ENCODE measurements at places on chromosomes 3 and 15.

DNA sequence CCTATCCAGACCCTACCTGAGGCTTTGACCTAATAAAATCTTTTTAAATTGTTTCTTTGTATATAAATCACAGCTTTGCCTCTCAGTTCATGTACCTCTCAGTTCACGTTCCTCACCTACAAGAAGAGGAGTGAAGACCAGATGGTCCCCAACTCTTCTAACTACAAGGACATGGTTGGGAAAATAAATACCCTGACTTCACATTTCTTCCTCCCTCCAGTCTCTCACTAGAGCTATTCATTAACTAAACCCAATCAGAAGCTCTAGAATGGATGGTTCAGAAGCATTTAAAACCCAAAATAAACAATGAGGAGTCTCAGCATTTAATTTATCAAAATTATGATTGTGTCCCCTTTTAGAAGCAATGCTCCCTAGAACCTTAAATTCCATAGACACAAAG is 97.3 kb upstream of the AGTR1 start:
- no peak for DNase-seq

DNA sequence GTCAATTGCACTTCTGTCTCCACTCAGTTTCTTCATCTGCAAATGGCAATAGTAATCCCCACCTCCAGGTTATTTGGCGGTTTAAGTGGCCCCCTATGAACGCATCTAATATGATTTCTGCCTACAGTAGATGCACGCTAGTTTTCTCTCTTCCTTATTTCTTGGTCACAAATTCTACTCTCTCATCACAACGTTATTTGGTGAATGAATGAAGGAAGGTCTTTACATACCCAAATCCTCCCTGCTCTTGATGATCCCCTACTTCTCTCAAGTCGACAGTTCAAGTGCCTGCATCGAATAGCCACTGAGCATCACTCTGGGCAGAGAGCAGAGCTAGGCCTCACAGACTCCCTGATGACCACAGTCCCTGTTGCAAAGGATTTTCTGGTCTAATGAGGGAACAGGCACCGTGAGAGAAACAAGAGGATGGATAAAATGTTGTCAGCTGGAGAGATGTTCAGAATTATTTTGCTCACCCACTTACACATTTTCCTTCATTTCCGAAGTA is 181.2 kb upstream of the SMAD3 start:
- DNase-seq = no peak

DNA sequence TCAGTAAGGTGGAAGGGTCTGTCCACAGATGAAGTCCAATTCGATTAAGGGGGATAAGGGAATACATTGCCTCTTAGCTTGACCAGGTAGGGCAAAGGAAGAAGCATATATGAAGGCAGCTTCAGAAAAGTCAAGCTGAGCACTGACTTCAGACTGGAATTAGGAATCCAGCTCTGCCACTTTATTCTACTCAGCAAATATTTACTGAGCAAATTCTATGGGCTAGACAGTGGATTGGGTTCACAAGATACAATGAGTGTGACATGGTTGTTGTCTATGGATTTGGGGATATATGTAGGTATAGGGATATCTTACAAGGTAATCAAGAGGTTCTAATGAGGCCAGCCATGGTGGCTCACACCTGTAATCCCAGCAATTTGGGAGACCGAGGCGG is 526 bp downstream of the ADIPOQ start:
- DNase-seq = no peak

DNA sequence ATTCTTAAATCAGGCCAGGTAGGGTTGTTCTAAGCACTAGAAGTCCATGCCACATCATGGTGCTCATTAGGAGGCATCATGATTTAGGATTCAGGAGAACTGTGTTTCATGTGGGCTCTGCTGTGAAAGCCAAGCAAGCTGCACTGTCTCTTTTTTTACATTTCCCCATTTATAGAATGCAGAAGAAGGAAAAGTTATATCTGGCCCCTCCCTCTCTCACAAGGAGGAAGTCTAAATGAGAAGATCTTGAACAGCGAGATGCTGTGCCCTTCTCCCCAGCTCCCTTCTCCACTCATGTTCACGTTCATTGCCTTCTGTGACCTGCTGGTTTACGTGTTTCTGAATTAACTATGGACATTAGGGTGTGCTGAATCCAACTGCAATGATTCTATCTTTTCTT is 178.5 kb upstream of the RASGRP1 start:
- no peak for DNase-seq

DNA sequence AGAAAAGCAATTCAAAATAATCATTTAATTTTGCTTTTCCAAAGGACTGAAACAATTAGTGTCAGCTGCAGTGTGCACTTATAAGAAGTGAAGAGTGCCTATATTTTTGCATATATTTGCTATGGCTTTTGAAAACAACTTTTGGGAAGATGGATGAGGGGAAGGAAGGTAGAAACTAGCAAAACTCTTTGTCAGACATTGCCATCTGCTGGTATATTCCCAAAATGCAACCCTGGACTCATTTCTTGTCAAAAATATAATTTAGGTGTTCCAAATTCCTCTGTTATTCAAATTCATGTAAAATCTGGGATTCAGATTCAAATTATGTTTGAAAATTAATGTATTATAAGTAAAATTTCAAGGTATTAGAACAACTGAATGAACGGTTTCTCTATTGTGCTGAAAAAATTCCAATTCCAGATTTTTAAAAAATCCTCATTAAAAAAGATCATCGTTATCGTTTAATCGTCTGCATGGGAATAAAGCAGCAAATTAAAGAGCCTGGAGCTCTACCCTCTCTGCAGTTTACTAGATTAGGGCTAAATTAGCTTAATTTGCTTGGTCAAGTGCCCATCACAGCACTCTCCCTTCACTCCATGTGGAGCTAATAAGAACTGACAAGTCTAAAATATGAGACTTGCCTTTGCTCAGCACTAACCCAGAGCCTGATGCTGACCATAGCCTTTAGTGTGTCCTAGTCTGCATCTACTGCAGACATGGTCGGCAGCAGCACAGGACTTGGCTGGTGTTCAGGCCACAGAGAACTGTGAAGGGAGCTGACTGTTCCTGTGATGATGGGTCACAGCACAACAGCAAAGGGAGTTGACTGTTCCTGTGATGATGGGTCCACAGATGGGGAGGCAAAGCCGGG is 67.9 kb upstream of the MITF start:
- peak; percentile 58 for DNase-seq

DNA sequence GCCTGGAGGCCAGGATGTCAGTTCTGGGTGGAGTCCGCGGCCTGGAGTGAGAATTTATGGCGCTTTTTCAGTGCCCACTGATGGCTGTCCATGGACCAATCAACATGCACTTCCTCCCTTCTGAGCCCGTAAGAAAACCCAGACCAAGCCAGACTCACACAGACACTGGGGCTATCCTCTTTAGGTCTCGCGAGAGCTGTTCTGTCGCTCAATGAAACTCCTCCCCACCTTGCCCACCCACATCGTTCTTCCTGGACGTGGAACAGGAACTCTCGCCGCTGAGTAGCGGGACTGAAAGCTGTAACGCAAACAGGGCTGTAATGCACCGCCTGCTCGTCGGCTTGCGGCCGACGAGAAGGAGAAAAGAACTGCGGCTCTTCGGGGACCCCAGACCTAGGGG is 833.0 kb upstream of the CADM2 start:
- no peak for DNase-seq

DNA sequence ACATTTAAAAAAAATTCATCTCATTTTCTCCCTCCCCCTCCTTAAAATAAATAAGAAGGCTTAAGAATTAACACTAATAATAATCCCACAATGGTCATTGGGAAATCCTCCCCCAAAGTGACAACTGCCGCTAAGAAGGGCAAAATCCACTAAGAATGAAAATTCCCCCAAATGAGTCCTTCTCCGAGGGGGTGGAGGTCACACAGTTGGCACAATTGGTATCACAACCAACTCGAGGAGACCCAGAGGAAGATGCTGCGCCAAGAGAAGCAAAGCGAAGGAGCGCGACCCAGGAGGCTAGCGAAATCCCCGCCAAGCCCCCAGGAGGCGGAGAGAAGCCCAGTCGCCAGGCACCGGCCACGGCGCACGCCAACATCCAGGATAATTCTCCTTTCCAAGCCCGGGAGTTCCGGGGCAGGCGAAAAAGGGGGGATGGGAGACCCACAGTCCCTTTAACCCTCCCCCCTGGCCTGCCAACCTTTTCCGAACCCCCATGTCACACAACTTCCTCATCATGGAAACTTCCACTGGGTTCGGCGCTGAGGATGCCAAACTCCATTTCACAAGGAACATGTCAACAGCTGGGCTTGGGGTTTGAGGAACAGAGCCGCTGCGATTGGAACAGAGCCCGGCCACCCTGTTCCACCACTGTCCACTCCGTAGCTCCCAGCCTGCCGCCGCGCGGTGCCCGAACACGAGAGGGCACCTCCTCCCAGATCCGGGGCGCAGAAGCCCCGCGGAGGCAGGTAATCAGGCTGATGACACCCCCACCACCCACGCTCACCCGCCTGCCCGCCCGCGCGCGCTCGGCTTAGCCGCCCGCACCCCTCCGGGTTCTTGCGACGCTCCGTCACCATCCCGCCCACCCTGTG is 668 bp downstream of the THRB start:
- DNase-seq = peak; percentile 35

DNA sequence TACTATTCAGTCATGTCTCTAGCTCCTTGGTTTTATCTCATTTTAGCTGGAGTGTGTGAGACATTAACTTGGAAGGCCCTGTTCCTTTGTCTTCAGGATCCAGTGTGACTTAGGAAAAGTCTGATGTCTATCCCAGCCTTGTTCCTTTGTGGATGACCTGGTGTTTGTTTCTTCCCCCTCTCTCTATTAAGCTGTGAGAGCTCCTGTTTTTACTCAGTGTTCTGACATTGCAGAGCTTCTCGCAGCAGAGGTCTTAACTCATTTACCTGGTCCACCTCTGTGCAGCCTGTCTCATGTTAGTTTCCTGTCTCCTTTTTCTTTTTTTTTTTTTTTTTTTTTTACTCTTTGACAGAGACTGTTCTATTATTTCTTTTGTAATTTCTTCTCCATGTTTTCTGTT is 43.1 kb downstream of the KLF13 start:
- no peak for DNase-seq

DNA sequence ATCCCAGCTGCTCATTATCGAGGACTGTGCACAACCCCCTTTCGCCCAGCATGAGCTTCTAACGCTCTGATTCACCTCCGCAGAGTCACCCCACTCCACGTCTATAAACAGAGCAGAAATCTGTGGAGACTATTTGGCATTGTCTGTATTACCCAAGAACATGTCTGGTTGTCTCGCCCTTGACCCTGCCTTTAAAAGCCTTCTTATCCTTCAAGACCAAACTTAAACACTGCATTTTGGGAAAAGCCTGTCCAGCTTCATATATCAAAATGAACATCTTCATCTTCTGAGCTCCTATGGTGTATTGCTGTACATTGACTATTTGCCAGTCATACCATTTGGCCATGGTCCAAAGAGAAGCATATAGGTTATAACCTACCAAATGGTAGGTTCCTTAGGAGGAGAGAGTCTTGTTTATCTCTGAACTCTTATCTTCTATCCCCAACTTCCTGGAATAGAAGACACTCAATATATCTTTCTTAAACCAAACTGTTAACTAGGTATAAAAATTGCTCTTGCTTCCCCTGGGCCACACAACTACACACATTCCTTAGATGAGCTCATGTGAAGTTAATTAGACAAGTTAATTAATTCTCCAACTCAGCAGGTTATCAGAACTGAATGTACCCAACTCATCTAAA is 90.1 kb downstream of the FBN1 start:
- DNase-seq = peak; percentile 59

GRCh38 chr3:146148468-146148931 is 12.5 kb downstream of the PLOD2 start:
- no peak for DNase-seq

DNA sequence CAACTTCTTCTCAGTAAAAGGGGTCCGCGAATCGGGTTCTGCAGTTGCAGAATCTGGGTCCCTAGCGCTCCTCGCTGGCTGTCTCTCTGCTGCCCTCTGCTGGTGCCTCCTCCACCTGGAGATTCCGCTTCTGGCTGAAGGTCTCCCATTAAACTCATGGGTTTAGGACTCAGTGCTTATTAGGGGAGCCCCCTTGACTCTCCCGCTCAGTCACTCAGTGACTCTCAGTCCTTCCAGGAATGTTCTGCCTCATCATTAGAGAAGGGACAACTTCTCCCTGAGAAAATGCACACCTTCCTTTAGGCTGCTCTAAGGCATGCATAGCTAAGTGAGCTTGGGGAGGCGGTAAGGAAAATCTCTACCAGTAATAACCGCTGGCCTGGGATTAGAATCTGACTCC is 7.1 kb downstream of the CPN2 start:
- peak; percentile 59 for DNase-seq

DNA sequence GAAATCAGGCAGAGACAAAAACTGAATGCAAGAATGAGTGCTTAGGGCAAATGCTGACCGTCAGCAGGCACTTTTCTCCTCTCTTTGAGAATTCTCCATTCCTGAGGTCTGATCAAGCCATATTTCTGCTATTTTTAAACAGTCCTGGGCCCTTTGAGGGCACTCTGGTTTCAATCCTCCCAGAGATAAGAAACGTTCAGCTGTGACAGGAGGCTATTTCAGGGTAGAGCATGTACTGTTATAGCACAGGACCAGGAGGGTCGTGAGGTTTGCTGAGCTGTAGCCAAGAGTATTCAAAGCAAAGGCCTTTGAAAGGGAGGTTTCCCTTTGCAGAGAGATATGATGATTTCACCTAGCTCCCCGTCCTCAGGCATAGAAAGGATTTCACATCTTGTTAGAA is 39.6 kb upstream of the PDZRN3 start:
- DNase-seq = no peak

DNA sequence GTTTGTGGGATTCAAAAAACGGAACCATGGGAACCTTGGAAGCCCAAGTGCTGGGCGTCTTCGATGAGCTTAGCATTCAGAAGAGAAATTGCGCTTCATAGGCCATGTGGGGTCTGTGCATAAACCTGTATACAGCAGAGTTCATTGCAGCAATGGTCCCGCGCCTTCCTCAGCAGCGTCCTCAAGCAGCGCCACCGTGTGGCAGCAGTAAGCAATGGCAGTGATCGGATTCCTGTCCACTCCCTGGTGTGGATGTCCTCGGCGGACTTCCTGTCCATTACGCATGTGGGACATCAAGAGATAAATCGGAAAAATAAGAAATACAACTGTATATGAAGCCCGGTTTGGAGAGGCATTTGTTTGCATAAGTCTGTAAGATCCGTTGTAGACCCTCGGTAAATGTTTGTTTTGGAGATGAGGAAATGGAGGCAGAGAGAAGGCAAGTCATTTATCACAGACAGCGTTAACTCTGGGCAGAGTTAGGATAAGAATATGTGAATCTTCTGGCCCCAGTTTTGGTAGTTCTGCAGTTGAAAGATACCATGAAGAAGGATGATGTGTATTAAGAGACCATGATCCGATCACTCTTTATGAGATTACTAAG is 57.7 kb downstream of the CNTN4 start:
- peak; percentile 17 for DNase-seq

All from HT1080 (cell line).